ENCODE measurements at places on chromosomes 3 and 15. TPM values are rescaled to one million over a fixed set of nuclear protein-coding genes. Genes with fewer than 3 reads are reported as not detected.

- DNase-seq: no peak
Observed at GRCh38 chr3:149454746-149455145, 19.8 kb upstream of the TM4SF4 start.

GRCh38 chr15:28989239-28989830 lies 103.6 kb downstream of the APBA2 start:
- DNase-seq: no peak

GRCh38 chr3:184827572-184827971 lies 15.6 kb downstream of the VPS8 start:
- no peak for DNase-seq

Gene LRRC31
- not detected for total RNA-seq

Gene MRAS
- not detected for total RNA-seq
